Activated T-helper 9 cell treated with anti-CD3 and anti-CD28 coated beads, Interleukin-2, amount 50 U/mL, for 16 hours (primary cell): ENCODE measurements at places on chromosomes 3 and 15.

- DNase-seq = no peak
These were observed 3.6 kb downstream of the TRH start for GRCh38 chr3:129978123-129978522.

DNA sequence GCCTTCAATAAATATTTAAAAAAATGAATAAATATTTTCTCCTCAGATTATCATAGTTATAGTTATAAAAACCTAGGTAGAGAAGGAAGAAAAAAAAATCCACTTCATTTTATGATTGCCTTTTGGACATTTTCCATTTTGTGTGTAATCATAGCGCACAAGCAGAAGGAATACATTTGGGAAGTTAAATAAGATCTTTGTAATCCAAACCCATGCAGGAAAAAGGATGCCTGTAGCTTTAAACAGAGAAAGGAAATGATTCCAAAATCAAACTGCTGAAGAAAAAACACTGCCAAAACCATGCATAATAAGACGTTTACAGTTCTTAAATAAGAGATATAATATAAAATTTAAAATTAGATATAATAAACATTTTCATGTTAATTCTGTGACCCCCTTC is 7.4 kb upstream of the CCDC54 start:
- no peak for DNase-seq

DNA sequence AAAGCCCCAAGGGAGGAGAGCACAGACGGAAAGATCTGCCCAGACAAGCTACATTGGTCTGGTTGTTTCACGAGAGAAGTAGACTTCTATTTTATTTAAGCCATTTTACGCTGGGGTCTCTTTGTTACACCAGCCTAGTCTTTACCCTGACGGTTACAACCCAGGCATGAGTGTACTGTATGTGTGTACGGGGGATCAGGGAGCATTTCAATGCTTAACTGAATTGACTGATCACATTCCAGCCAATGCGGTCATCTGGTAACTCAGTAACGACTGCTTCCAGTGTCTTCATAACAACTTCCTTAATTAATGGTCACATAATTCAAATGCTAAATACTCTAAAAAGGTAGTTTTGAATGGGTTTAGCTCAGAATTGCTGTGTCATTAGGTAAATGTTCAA is 288.6 kb downstream of the FOXP1 start:
- DNase-seq = no peak

GRCh38 chr3:73653351-73653750 is 28.6 kb upstream of the PDZRN3 start:
- DNase-seq = no peak

DNA sequence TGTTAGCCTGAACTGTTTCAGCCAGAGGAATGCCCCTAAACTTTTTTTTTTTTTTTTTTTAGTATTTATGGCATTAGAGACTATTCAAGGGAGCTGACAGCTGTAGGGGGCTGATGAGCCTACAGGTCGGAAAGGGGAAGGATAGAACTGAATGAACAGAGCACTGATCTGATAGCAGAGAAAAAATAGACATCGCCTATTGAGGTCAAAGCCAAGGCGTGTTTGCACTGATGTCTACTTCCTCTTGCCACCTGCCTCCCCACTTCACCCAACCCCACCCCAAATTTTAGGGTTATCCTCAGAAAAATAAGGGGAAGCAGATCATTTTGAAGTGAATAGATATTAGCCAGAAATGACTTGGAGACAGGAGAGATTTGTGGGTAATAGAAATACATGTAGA is 3.0 kb upstream of the ZMAT3 start:
- DNase-seq = no peak

GRCh38 chr3:185586686-185587039 is 568 bp downstream of the SENP2 start:
- no peak for DNase-seq

DNA sequence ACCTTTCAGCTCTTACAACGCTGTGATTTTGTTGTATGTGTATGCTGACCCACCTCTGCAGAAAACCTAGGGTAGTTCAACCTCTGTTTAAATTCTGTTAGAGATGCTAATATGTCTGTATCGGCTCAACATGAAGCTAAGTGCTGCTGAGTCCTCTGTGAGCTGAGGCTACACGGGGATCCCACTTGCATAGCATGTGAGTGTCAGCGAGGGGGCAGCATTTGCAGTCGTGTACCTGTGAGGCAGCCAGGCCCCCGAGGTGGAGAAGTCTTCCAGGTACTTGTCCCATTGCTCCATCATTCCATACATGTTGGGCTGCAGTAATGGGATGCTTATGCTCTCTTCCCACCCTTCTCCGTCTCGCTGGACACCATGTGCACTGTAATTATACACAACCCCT is 3.7 kb downstream of the MKRN2OS start:
- DNase-seq = no peak

DNA sequence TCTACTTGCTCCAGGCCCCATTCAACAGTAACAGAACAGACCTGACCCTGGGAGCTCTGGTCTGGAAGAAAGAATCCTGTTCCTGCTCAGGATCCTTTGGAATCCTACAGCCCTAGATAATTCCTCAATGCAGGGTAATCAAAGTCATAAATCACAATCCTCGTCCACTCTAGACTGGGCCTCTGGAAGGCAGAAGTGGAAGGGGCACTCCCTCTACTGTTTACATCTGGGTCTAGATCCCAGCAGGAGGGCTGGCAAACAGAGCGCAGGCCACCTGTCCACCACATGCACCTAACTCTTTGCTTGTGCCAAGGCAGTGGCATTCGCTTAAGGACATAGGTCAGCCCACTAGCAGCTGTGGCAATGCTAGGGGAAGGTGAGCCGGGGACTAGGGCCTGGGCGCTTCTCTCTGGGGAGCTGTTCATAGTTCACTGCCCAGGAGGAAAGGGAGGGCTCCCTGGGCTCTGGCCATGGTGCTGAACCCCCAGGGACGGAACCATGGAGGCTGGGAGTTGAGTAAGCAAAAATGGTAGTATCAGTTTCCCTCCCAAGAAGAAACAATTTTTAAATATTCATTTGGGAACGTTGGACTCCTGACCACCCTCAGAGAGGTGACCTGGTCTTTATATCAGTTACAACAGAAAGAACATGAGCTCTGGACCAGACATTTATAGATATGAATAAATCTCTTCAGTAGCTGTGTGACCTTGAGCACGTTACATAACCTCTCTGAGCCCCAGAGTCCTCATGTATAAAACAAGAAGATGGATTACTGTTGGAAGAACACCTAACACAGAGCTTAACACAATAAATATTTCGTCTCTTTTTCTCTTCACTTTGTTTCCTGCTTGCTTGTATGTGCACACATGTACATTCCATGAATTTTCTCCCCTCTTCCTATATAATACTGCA is 90.2 kb downstream of the NTRK3 start:
- no peak for DNase-seq

- DNase-seq = no peak
These were observed 226.1 kb upstream of the BHLHE40 start for GRCh38 chr3:4753073-4753691.

GRCh38 chr3:40718681-40719080 is 193.9 kb downstream of the ZNF621 start:
- no peak for DNase-seq
